ENCODE measurements at places on chromosomes 1 and 21.

GRCh38 chr1:157198619-157199420, 60.6 kb upstream of the ETV3 start:
- no peak for DNase-seq

- DNase-seq, result no peak
These were observed 144.8 kb upstream of the VANGL1 start for GRCh38 chr1:115496904-115497527.

DNA sequence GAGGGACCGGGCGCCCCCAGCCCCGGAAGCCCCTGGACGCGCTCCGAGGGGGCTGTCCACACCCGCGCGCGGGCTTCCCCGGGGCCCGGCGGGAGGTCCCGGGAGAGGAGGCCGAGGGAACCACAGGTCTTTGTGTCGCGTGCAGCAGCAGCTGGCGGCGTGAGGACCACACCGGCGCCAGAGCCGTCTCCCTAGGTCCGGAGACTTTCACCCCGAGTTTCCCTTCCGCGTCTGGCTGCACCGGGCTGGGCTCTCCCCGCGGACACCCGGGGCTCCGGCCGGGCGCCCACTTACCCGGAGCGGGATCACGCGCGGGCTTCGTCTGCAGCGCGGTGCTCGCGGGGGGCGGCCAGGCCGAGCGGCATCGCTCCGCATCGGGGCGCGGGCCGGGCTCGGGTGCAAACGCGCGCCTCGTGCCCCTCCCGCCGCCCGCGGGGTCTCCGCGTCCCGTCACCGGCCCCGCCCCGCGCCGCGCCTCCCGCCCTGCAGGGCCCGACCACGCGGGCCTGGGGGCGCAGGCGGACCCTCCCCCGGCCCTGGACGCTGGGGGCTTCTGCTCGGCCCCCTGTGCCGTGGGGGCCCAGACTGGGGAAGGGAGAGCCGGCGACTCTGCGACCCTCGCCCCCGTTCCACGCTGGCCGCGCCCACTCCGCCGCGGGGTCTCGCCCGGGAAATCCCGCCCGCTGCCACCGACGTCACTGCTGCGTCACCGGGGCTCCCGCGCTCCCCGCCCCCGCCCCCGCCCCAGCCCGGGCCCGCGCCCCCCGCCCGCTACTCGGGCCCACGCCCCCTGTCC, at the start of gene GNG4:
Gene GNG4 (minus strand): TSS at position 417 of the 796 bp plus-strand sequence. CDS start 65,946 bp downstream, outside the sequence.
- no peak for DNase-seq

DNA sequence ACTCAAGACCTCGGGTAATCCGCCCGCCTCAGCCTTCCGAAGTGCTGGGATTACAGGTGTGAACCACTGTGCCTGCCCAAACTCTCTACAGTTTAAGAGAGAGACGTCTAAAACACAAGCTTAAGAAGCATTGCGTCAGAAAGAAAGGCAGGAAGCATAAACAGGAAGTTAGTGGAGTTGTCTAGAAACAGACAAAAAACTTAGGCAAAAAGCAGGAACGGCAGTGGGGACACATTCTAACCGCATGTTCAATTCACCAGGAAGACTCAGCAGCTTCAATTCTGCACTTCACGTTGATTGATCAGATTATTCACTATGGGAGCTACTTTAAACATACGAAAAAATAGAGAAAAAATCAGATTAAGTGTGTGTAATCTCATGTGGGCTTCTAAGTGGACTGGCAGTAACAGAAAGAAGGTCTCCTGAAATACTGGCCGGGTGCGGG, 7.4 kb downstream of the CFAP74 start:
- DNase-seq, result no peak

- DNase-seq, result no peak
These were observed at the start of gene CD34 for GRCh38 chr1:207910591-207911354. CD34 (minus strand) TSS chr1:207911125; CDS start chr1:207911080, 45 bp downstream.

DNA sequence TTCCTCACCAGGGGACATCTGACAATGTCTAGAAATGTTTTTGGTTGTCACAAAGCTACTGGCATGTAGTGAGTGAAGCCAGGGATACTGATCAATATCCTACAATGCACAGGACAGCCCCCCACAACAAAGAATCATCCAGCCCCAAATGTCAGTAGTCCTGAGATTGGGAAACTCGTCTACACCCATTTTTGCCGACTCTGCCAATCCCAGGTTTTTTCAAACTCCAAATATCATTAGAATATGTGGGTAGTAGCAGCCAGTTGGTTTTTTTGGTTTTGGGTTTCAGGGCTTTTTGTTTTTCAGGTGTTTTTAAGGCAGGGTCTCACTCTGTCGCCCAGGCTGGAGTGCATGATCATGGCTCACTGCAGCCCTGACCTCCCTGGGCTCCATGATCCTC, 5.9 kb downstream of the SPATA46 start:
- no peak for DNase-seq

DNA sequence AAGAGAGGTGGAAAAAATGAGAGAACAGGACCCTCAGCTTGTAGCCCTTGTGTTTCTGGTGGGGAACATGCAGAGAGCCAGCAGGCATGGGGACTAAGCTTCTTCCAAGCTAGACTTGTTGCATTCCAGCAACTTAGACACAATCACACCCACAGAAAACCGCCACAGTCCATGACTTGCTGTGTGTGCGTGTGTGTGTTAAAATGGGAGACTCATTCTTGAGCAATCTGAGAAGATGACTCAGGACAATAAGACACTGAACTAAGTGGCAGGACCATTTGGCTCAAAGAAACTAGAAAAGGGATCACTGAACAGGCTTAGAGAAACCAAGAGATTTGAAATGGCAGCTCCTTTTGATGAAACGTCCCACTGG, 78.0 kb downstream of the HLX start:
- no peak for DNase-seq

DNA sequence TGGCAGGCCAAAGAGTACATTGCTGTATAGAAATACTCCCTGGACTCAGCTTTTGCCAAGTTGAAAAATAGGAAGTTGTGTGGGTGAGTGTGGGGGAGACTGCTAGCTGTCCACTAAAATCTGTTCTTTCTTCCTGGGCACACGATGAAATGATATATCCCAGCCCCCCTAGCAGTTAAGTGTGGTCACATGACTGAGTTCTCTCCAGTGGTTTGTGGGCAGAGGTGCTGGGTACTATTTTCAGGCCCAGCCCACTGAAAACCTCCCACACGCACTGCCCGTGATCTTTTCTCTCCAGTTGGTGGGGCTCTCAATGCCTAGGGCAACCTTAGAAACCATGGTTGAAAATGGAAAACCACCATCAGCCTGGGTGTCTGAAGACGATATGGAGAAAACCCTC, 119.7 kb upstream of the LMO4 start:
- no peak for DNase-seq

GRCh38 chr1:159881622-159882526, 18.1 kb downstream of the CFAP45 start:
- peak; percentile 55 for DNase-seq

DNA sequence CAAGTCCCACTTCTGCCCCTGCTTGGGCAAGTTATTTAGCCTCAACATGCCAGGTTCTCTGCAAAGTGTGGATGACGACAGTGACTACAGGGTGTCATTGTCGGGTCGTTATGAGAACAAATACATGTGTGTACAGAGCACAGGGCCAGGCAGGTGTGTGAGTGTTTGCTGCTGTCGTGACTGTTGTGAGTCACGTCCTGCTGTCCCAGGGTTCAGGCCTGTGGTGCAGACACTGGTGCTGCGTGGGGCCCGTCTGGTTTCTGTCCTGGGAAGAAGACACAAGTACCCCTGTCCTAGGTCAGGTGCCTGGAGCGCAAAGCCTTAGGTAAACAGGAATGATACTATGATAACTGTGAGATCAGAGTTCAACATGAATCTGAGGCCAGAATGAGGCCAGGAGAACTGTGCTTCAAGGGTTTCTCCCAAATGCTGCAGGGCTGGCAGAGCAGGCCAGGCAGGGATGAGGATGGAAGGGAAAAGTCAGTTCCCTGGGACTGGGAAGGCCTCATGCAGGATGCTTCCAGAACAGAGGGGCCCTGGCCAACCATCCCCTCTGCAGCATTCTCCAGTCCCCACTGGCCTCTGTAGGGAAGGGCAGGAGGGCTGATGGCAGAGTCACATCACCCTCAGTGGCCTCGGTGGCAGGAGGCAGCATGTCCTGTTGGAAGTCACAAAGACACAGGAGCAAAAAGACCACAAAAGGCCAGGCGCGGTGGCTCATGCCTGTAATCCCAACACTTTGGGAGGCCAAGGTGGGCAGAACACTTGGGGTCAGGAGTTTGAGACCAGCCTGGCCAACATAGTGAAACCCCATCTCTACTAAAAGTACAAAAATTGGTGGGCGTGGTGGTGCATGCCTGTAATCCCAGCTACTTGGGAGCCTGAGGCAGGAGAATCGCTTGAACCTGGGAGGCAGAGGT, 15.7 kb downstream of the GPR157 start:
- no peak for DNase-seq

DNA sequence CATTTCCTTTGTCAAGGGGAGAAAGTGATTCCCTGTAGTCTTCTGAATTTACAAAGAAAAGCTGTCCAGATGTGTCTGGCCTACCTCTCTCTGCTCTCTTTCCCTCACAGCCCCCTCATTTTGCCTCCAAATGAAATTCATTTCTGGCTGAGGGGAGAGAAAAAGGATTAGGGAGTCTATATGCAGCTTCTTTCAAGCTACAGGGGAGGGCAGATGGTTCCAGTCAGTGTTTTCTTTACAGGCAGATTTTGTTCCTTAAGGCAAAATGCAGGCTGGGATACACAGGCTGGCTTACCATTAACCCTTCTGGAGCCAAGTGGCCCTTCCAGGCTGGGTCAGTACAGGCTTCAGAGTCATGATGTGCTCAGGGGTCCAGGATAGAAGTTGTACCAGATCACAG, 198.1 kb upstream of the USP24 start:
- no peak for DNase-seq

- no peak for DNase-seq
These were observed at the start of gene PAX7 for GRCh38 chr1:18630511-18631495. PAX7 (plus strand) TSS chr1:18630846; CDS start chr1:18631604, 758 bp downstream.

GRCh38 chr1:206792939-206793607, 20.8 kb upstream of the IL10 start:
- DNase-seq, result no peak

GRCh38 chr1:172460177-172460576, 16.3 kb upstream of the PIGC start:
- no peak for DNase-seq

GRCh38 chr1:30522031-30523004, 201.1 kb downstream of the MATN1 start:
- DNase-seq, result no peak

GRCh38 chr1:89809556-89809955, 11.3 kb upstream of the LRRC8D start:
- DNase-seq, result no peak
